ENCODE measurements at places on chromosomes 5 and 9. TPM values are rescaled to one million over a fixed set of nuclear protein-coding genes. Genes with fewer than 3 reads are reported as not detected.

GRCh38 chr5:64526734-64527439 lies 21.1 kb downstream of the RGS7BP start:
- no peaks in the 10 kb centered on the region for H3K4me1 ChIP-seq
- H3K36me3 ChIP-seq = no peaks in the 10 kb centered on the region
- no peak overlapping the region for H3K27ac ChIP-seq

The FOXD4L5 gene
- polyA plus RNA-seq = 0.05 TPM

DNA sequence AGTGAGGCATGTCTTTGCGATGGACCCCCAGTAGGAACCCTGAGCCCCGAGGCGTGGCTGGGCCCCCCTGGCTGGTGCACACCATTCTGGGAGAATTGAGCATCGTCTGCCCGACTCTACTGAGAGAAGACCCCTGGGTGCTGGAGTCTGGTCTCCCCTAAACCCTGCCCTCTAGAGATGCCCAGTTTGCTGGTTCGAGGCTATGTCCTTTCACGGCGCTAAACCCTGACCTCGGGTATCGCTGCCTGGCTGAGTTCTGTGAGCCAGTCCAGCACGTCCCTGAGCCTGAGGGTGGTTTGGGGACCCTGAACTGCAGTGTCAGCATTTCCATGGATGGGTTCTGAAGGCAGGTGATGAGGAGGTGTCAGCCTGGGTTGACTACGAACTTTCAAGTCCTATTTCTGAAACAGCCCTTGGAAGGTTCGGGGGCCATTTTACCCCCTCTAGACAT lies 128.8 kb downstream of the RXRA start:
- H3K4me1 ChIP-seq = peaks cover 25% of the 10 kb centered on the region
- H3K36me3 ChIP-seq = no peaks in the 10 kb centered on the region
- no peaks in the 10 kb centered on the region for H3K27me3 ChIP-seq
- no peak overlapping the region for H3K4me3 ChIP-seq
- H3K27ac ChIP-seq = no peak overlapping the region

DNA sequence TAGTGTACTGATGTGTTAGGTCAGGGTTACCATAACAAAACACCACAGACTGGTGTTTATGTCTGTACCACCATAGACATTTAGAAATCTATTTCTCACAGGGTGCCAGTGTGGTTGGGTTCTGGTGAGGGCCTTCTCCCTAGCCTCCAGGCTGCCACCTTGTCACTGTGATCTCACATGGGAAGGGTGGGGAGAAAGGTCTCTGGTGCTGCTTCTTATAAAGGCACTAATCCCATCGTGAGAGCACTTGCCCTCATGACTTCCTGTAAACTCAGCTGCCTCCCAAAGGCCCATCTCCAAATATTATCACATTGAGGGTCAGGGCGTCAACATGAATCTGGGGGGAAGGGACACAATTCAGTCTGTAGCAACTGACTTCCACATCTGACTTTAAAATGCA lies 49.8 kb downstream of the PIK3R1 start:
- no peaks in the 10 kb centered on the region for H3K27me3 ChIP-seq
- H3K36me3 ChIP-seq = no peaks in the 10 kb centered on the region
- no peak overlapping the region for H3K4me3 ChIP-seq
- H3K27ac ChIP-seq = no peak overlapping the region
- no peak for DNase-seq
- H3K4me1 ChIP-seq = peaks cover 35% of the 10 kb centered on the region

- no peaks in the 10 kb centered on the region for H3K27me3 ChIP-seq
- no peak overlapping the region for H3K27ac ChIP-seq
- H3K4me3 ChIP-seq = no peak overlapping the region
Observed at GRCh38 chr9:85136507-85136906, 467.0 kb downstream of the NTRK2 start.

The ZBED3 gene
- 5.8 TPM for polyA plus RNA-seq

GRCh38 chr5:175652741-175653663 lies 4.9 kb upstream of the HRH2 start:
- no peak overlapping the region for H3K27ac ChIP-seq
- DNase-seq = no peak
- no peaks in the 10 kb centered on the region for H3K27me3 ChIP-seq
- no peaks in the 10 kb centered on the region for H3K4me1 ChIP-seq

DNA sequence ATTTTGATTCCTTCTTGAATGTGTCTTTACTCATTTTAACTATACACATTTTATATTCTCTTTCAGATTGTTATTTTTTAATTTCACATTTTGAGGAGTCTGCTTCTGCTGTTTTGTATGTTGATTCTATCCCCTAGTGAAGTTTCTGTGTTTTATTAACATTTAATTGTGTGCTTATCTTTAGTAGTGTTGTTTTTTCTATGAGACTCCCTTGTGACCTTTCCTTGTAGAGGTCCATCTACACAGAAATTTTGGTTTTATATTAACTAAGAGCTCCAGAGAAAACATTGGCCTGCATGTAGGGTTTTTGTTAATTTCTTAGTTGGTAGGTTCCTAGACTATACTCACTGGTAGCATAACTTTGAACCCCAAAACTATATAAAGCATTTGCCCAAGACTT lies 35.4 kb upstream of the IL13 start:
- H3K4me1 ChIP-seq = no peaks in the 10 kb centered on the region
- peaks cover 38% of the 10 kb centered on the region for H3K36me3 ChIP-seq
- H3K27ac ChIP-seq = no peak overlapping the region
- H3K27me3 ChIP-seq = no peaks in the 10 kb centered on the region
- no peak for DNase-seq

The OTULINL gene
- polyA plus RNA-seq = 0.62 TPM

GRCh38 chr5:89758146-89758545 lies 651.4 kb downstream of the CETN3 start:
- H3K27me3 ChIP-seq = no peaks in the 10 kb centered on the region
- no peak for DNase-seq
- H3K27ac ChIP-seq = no peak overlapping the region

DNA sequence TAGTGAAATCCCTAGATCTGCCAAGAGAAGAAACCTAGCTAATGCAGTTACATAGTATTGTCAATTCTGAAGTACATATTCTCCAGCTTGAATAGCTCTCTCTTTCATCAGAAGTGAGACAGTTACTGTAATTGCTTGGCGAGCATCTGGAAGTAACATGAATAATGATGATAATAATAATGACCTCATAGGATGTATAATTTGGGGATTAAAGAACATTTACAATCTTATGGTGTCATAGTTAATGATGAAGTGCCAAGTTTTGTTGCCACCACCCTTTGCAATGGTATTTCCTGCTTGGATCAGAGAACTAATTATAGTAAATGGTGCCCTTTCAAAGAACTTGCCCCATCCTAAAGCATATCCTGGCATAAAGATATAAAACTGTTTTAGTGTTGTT lies 201.4 kb downstream of the ADAMTSL1 start:
- H3K27ac ChIP-seq = no peak overlapping the region
- H3K4me3 ChIP-seq = no peak overlapping the region
- peaks cover under 1% of the 10 kb centered on the region for H3K36me3 ChIP-seq

The SPINK6 gene
- not detected for polyA plus RNA-seq

The ANKRD20A1 gene
- not detected for polyA plus RNA-seq

DNA sequence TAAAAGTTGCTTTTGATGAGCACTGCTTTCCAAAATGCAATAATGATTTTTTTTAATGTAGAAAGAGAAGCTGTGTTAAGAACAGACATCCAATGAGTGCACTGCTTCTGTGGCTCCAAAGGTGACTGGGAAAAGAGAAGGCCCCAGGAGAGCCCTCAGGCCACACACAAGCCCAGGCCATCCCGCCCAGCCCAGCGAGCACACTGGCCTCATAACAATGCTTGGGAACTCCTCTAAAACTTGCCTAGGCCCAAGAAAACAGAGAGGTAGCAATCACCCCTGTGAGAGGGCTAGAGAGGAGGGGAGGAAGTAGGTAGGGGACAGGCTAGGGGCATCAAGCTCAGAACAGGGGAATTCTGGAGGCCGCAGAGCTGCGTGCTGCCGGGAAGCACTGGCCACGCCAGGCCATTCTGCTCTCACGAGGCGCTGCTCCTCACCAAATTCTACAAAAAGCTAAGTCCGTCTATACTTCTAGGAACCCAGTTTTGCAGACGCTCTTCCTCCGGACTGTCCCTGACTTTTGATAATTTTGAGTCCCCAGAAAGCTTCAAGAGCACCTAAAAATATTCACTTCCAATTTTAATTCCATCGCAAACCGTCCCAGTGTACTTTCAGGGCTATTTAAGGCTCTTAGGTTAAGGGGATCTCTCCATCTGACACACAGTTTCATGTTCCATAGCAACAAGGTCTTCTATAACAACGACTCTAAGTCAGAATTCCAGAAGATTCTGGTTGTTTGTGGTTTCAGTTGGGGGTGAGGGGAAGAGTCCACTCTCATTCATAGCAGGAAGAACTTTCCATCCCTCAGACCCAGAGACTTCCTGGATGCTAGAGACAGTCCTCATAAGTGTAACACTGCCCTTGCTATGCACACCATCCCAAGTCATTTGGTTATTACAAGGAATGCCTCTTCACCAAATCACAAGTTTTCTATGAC lies 51.0 kb downstream of the HABP4 start:
- no peak overlapping the region for H3K4me3 ChIP-seq
- DNase-seq = no peak
- H3K27ac ChIP-seq = no peak overlapping the region
- H3K27me3 ChIP-seq = no peaks in the 10 kb centered on the region

The SPATA24 gene
- polyA plus RNA-seq = 7.6 TPM

The SPINK5 gene
- not detected for polyA plus RNA-seq

DNA sequence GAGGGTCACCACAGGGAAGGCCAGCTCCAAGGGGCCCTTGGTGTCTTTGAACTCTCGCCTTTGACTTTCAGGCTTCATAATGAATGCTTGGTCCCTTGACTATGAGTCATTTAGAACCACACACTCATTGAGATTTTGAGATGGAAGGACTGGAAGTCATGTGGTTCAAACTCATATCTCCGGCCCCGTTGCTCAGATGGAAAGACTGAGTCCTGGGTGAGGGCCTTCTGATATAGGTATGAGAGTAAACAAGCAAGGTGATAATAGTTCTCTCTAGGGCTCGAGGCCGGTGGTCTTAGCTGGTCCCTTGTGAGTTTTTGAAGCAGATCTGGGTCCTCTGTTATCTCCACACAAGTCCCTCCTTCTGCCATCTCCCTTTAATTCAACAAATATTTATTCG lies 210.6 kb downstream of the PAX5 start:
- H3K27ac ChIP-seq = no peak overlapping the region
- peaks cover 28% of the 10 kb centered on the region for H3K27me3 ChIP-seq
- no peak overlapping the region for H3K4me3 ChIP-seq
- H3K4me1 ChIP-seq = no peaks in the 10 kb centered on the region
- DNase-seq = no peak
- no peaks in the 10 kb centered on the region for H3K36me3 ChIP-seq

GRCh38 chr9:129143031-129143927 lies 32.1 kb downstream of the PTPA start:
- peak overlapping the region; percentile 100 for H3K27ac ChIP-seq
- peaks cover 27% of the 10 kb centered on the region for H3K36me3 ChIP-seq
- H3K4me1 ChIP-seq = peaks cover 69% of the 10 kb centered on the region
- no peaks in the 10 kb centered on the region for H3K27me3 ChIP-seq
- peak overlapping the region; percentile 18 for H3K4me3 ChIP-seq

- no peak for DNase-seq
- no peak overlapping the region for H3K27ac ChIP-seq
- no peaks in the 10 kb centered on the region for H3K36me3 ChIP-seq
Observed at GRCh38 chr9:116144038-116144437, 9.6 kb upstream of the PAPPA start.

The COL23A1 gene
- polyA plus RNA-seq = 0.03 TPM

DNA sequence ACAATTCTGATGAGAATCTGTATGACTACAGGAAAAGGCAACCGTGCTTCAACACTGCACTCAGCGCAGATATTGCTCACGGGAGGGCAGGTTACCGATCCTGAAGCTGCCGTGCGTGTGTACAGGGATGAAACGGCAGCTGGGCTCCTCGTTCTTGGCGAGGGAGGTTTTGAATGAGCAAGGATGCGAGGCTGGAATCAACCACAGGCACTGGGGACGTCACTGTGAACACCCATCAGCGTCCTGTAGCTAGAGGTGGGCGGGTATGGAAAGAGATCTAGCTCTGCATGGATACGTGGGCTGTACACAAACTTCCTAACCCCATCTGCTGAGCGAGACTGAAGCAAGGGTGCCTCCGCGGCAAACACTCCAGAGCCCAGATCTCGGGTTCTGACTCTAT lies 84.3 kb upstream of the COL5A1 start:
- no peak overlapping the region for H3K27ac ChIP-seq
- peaks cover 25% of the 10 kb centered on the region for H3K4me1 ChIP-seq
- no peaks in the 10 kb centered on the region for H3K36me3 ChIP-seq
- no peak overlapping the region for H3K4me3 ChIP-seq
- DNase-seq = no peak

The IL13 gene
- polyA plus RNA-seq = 0.08 TPM

DNA sequence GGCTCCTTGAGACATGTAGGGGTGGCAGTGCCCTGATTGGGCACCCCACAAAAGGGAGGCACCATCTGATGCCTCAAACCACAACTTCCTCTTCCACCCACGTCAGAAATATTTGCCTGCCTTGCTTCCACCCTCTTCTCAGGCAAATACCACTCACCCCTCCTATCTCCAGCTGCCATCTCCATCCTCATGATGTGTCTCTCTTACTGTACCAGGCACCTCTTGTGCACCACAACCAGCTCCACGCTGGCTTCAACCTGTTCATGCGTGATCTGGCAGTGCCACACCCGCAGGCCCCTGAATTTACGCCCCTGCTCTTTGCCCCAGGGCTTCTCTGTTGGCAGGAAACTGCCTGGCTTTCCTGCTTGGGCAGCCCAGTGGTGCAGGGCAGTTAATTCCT lies 87.8 kb upstream of the HSPA9 start:
- no peaks in the 10 kb centered on the region for H3K36me3 ChIP-seq
- H3K4me1 ChIP-seq = peaks cover 11% of the 10 kb centered on the region
- no peak overlapping the region for H3K27ac ChIP-seq
- H3K4me3 ChIP-seq = no peak overlapping the region

GRCh38 chr9:135907006-135907430 lies 328 bp downstream of the CAMSAP1 start:
- no peak overlapping the region for H3K27ac ChIP-seq
- H3K4me1 ChIP-seq = peaks cover 20% of the 10 kb centered on the region
- peaks cover 20% of the 10 kb centered on the region for H3K36me3 ChIP-seq
- peak overlapping the region; percentile 71 for H3K4me3 ChIP-seq
- DNase-seq = no peak

The SLC1A1 gene
- 0.23 TPM for polyA plus RNA-seq

The KCNN2 gene
- polyA plus RNA-seq = not detected

- DNase-seq = no peak
- H3K4me1 ChIP-seq = peaks cover 13% of the 10 kb centered on the region
- no peaks in the 10 kb centered on the region for H3K27me3 ChIP-seq
- no peaks in the 10 kb centered on the region for H3K36me3 ChIP-seq
- no peak overlapping the region for H3K4me3 ChIP-seq
Observed at GRCh38 chr9:83511051-83511450, 27.1 kb downstream of the FRMD3 start.

GRCh38 chr5:132556153-132556762 lies 519 bp upstream of the RAD50 start:
- no peak for DNase-seq
- peaks cover 6% of the 10 kb centered on the region for H3K4me1 ChIP-seq
- H3K4me3 ChIP-seq = peak overlapping the region; percentile 73
- H3K36me3 ChIP-seq = peaks cover 15% of the 10 kb centered on the region
- H3K27ac ChIP-seq = peak overlapping the region; percentile 98
- H3K27me3 ChIP-seq = no peaks in the 10 kb centered on the region

The PDE8B gene
- not detected for polyA plus RNA-seq

- no peaks in the 10 kb centered on the region for H3K27me3 ChIP-seq
- no peak for DNase-seq
- no peak overlapping the region for H3K27ac ChIP-seq
- H3K36me3 ChIP-seq = no peaks in the 10 kb centered on the region
- H3K4me3 ChIP-seq = no peak overlapping the region
- H3K4me1 ChIP-seq = peaks cover 6% of the 10 kb centered on the region
Observed at GRCh38 chr5:53167836-53168235, 58.3 kb upstream of the MOCS2 start.

The THBS4 gene
- polyA plus RNA-seq = 1.1 TPM

The GALNT12 gene
- polyA plus RNA-seq = 7.4 TPM

The CRHBP gene
- not detected for polyA plus RNA-seq

GRCh38 chr5:179484761-179485160 lies 65.6 kb upstream of the RUFY1 start:
- no peaks in the 10 kb centered on the region for H3K27me3 ChIP-seq
- no peak for DNase-seq
- no peak overlapping the region for H3K4me3 ChIP-seq
- no peaks in the 10 kb centered on the region for H3K36me3 ChIP-seq

All from SK-N-SH (cell line).